ENCODE measurements at places on chromosomes 6 and 20.
A peak's percentile ranks its signal among the peaks of the same experiment; 100 is the strongest.

- no peak for DNase-seq
Measured at GRCh38 chr6:107539849-107540464, 50.0 kb downstream of the SOBP start.

DNA sequence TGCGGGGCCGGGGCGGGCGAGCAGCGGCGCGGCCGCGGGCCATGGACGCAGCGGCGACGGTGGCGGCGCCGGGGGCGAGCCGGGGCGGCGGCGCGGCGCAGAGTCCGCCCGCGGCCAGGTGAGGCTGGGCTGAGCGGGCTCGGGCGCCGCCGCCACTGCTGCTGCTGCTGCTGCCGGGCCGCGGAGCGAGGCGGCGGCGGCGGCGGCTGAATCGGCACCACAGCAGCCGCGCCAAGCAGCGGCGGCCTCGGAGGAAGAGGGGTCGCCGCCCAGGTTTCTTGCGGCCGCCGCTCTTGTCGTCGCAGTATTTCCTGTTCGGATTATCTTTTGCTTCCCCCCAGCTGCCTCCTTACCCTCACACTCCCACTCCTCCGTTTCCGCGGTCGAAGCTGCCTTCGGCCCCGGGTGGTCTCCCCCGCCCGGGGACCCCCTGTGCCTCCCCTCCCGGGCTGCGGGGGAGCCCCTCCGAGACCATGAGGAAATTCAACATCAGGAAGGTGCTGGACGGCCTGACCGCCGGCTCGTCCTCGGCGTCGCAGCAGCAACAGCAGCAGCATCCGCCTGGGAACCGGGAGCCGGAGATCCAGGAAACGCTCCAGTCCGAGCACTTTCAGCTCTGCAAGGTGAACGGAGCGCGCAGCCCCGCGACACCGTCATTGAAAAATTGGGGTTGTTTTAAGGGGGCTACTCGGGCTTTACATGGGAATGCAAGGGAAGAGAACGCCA is at the start of gene STXBP5:
TSS of gene STXBP5 (plus strand) at position 358 of the 726 bp plus-strand sequence. CDS start at position 474, 116 bp downstream.
- no peak for DNase-seq

DNA sequence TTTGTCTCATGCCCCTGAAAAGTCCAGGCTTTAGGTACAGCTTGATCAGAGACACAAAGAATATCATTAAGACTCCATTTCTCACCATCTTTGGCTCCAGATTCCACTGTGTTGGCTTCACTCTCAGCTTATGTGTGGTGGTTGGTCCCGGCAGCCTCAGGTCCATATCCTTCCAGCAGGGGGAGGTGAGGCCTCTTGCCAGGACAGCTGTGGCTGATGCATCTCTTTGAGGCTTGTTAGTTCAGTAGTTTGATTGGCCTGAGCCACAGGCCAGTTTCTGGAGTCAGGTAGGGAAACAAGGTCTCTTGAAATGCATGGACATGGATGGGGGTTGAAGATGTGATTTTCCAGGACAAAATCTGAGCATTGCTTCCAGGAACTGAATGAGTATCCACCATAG is 62.4 kb downstream of the JAG1 start:
- no peak for DNase-seq

GRCh38 chr20:34626992-34627391 is 49.9 kb downstream of the PIGU start:
- no peak for DNase-seq

DNA sequence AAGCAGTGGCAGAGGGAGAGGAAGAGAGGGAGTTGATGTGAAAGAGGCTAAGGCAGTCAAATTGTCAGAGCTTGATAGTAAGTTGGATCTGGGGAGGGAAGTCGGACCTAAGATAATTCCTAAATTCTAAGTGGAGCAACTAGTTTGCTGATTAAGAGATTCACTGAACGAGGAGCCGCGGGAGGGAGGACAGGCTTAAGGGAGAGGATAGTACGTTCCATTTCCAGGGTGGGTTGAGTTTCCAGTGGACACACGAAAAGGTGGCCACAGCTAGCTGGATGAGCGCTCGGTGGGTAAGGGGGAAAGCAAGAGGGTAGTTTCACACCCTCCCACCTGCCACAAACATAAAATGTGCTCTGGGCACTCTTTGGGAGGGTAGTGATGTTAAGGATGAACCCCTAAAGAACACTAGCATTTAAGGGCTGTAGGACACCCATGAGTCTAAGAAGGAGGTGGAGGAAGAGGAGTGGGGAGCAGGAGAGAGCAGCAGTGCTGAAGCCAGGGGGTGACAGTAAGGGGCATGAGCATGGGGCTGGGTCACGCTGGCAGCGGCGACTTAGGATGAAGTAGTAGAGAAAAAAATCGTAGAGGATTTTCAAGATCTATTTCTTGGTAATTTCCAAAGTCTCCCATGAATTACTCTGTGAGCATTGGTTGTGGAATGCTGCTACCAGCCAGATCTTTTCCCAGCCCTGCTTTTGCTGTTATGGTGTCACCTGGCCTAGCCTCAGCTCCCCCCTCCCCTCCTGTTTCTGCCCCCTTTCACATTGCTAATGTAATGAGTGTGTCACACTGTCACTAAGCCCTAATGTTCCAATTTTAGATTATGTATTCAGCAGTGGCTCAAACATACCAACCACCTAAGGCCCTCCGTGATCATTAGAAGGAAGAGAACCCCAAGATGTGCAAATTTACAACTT is 21.4 kb downstream of the ACTR5 start:
- DNase-seq = no peak

- DNase-seq = no peak
Measured at GRCh38 chr6:118353564-118353963, 194.5 kb upstream of the PLN start.

DNA sequence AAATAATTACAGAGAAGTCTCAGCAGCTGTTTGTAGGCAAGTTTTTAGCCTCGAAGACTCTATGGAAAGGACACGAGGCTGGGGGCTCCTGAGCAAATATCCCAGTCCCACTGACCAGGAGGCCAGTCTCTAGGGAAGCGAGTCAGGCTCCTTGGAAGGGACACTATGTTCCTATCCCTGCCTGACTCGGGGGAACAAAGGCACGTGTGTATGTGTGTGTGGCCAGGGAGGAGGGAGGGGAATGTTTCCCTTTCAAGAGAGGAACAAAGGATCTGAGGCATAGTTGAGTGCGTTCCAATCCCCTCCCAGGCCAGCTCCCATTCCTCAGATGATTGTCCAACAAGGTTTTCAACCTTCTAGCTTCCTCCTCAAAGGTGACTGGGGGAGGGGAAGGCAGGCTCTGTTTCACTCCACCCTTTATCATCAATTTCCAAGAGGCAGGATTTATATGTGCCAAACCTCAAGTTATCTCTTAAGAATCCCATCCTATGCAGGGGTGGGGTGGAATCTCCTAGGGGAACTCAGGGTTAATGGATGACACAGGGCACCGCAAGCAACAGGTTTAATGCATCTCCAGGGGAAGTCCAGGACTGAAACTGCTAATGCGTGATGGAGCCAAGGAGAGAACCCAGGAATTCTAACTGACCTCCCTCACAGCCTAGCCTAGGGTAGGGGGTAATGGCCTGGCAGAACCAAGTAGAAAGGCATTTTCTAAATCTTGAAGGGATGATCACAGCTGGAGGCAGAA is 9.9 kb downstream of the BCL2L1 start:
- DNase-seq = peak; percentile 94

Measured in LNCaP clone FGC (cell line).